ENCODE measurements at places on chromosomes 1 and 21.

GRCh38 chr1:26496861-26497260 is 24.6 kb downstream of the HMGN2 start:
- DNase-seq: no peak

- no peak for DNase-seq
These were observed 1325.0 kb downstream of the BRINP3 start for GRCh38 chr1:189152685-189153084.

DNA sequence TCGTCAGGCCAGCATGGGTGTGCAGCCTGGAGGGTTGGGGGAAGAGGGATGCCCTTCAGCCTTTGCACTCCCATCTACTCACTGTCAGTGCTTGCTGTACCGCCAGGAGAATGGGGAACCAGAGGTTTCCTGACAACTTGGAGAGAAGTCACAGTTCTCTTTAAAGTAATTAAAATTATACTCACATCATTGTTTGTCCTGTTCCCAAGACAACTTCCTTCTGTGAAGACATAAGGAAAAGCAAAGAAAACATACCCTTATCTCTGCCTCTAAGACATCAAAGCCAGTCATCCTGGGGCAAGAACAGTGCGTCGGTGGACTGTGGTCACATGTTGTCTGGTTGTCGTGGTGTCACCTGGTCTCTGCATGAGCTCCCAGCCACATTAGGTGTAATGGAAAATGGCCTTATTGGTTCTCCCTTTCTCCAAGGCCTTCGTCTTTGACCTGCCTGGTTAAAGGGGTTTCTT is 17.6 kb downstream of the TRAF5 start:
- DNase-seq: no peak

GRCh38 chr1:31691951-31692350 is 11.9 kb downstream of the COL16A1 start:
- no peak for DNase-seq

GRCh38 chr1:99326215-99326949 is 62.1 kb downstream of the PLPPR4 start:
- DNase-seq: no peak

GRCh38 chr1:169395955-169396354 is 28.0 kb downstream of the BLZF1 start:
- DNase-seq: peak; percentile 2

DNA sequence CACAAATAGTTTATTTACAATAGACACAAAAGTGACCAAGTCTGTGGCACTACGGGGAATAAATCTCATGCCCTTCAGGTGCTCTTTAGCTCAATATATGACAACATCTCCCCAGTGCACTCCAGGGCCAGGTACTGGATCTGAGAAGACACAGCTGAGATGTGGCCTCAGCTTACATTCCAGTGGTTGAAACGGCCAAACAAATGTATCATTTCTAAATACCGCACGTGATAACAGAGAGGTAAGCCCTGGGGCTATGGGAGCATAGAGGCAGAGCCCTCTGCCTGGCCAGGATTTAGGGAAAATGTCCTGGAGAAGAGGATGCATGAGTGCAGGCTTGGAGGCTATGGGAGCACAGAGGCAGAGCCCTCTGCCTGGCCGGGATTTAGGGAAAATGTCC is 630.5 kb downstream of the SMYD3 start:
- DNase-seq: no peak

All from fibroblast of skin of back (primary cell).